ENCODE measurements at places on chromosomes 7 and 10.

DNA sequence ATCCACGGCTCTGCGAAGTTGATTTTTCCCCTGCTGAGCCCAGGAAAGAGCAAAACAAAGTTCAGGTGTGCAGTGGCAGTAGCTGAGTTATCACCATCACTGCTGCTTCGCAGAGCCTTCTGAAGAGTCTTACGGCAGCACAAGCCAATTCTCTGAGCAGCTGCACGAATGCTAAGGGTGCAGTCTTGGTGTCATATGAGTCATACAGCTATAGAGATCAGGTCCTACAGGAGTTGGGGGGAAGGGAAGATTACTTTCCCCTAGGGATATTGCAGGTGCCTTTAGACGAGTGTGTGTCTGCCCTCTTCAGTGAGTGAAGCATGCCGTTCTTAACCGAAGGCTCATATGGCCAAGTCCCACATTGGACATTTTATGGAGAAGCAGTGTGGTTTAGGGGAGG, 227.8 kb downstream of the CELF2 start:
- no peak for DNase-seq

GRCh38 chr10:122245136-122245535, 26.0 kb upstream of the BTBD16 start:
- DNase-seq = no peak

- no peak for DNase-seq
These were observed 8.4 kb downstream of the RARRES2 start for GRCh38 chr7:150332852-150333635.

DNA sequence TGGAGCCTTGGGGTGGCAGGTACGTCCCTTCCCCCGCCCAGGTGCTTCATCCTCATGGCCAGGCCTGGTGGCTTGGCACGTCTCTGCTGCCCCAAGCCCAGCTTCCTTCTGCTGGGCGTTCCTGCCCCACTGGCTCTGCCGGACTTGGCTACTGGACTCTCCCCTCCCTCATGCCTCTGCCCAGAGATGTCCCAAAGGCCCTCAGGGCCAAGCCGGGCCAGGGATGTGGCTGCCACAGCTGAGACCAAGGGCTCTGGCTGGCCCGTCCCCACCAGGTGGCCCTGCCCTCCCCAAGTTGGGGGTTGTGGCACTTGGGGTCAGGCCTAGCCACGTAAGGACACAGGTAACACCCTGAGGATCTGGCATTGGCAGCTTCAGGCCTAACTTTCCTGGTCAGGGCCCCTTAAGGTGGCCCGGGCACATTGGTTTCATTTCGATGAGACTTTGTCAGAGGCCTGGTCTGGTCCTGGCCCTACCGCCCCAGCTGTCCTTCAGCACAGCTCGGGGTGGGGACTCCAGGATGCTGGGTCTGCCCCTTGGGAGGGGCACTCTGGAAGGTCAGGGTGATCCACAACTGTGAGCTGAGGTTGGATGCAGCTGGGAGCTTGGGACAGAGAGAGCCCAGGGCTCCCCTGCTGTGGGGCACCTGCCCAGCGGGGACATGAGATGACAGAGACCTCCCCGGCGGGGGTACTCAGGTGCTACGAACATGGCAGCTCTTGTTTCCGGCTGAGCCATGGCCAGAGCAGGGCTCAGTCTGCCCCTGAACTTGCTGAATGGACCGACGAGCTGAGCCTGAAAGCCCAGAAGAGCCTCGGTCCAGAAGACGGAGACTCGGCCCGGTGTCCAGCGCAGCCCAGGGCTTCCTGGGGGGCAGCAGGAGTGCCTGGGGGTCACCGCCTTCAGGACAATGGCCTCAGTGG, 2.9 kb downstream of the BHLHA15 start:
- no peak for DNase-seq

All from NCI-H510A treated with DMSO at 0.1 percent for 48 hours (cell line).